ENCODE measurements at places on chromosomes 6 and 20.

DNA sequence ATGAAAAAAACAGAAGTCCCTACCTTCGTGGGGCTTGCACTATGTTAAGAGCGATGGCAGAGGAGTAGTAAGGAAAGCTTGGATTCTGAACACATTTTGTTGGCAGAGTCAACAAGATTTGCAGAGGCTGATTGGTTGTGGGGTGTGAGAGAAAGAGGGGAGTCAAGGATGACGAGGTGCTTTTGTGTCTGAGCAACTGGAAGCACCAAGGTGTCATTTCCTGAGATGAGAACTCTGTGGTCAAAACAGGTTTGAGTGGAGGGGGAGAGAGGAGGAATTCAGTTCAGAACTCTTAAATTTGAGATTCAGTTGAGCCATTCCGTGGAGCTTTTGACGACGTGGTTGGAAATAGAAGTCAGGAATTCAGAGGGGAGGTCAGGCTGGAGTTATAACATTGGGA is 3.5 kb downstream of the OCSTAMP start:
- no peak for DNase-seq

DNA sequence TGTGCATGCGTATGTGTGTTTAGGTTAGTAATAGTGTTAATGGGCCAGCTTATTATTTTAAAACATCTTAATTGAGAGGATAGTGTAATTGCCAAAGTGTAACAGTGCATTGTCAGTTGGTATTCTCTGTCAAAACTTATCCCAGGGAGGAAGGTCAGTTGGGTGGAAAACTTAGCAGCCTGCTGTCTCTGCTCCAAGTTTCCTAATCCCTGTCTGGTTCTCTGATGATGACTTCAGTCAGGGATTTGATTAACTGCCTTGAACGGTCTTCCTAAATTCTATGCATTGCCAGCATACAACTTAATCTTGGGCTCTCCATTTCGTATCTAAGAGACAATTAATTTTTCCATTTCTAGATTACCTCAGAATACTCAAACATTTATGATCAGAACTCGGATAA is 51.1 kb downstream of the L3MBTL3 start:
- no peak for DNase-seq

DNA sequence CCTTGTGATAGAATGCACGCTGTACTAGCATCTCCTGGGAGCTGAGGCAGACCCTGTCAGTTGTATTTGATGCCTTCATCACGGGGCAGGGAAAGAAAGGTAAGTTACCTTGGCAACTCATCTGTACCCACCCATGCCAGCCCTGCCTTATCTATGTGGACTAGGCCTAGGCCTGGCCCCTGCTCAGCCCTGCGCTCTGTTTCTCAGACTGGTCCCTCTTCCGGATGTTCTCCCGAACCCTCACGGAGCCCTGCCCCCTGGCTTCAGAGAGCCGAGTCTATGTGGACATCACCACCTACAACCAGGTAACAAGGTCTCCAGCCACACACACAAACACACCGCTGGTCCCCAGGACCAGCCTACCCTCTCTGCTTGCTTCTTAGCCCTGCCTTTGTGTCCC is 4.2 kb downstream of the PIGT start:
- DNase-seq: no peak

DNA sequence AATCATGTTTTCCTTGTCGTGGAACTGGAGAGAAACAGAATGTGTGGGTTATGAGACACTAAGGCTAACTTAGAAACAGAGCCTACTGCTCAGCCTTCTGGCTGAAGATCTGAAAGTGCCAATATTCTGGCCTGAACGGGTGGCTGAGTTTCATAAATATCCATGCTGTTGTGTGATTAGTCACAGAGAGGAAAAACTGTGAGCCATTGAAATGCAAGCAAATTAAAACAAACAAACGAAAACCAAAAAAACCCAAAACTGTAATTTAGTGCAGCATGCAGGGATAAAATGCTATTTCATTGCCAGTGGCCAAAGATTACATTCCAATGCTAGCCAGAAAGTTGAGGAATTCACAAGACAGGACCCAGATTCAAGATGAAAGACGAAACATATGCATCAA is 315.1 kb downstream of the UBE3D start:
- DNase-seq: no peak

- no peak for DNase-seq
These were observed 27.3 kb downstream of the RRBP1 start for GRCh38 chr20:17654649-17655285.

- DNase-seq: no peak
These were observed 52.6 kb downstream of the COL11A2 start for GRCh38 chr6:33139596-33140206.

DNA sequence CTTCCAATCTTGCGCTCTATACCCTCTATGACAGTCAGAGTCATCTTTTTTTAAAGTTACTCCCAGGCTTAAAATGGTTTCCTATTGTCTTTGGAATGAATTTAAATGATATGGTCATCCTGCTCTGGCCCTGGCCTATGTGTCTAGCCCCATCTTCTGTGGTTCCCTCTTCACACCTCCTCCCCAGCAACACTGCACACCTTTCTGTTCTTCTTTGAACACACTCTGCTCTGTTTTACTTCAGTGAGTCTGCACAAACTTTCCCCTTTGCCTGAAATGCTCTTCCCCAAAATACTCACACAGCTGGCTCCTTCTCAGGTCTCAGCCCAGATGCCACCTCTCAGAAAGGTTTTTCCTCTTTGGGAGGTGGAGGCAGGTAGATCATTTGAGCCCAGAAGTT is 132.7 kb downstream of the FYN start:
- no peak for DNase-seq

DNA sequence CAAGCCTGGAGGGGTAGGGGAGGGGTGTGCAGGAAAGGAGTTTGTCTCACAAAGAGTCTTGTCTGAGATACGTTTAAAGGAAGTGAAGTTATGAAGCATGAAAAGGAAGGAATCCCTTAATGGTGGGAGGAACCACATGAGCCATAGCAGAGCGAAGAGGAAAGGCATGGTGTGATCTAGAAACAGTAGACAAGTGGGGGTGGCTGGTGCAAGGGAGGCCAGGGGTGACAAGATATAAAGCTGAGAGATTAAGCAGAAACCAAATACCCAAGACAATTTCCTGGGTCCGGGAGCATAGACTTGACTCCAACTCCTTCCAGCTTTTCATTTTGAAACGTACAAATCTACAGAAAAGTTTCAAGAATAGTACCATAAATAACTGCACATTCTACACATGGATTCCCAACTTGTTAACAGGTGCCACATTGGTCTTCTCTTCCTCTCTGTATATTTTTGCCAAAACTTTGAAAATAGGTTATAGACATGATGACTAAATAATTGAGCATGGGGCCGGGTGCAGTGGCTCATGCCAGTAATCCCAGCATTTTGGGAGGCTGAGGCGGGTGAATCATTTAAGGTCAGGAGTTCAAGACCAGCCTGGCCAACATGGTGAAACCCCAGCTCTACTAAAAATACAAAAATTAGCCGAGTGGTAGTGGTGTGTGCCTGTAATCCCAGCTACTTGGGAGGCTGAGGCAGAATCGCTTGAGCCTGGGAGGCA is 211.6 kb downstream of the SLC24A3 start:
- DNase-seq: no peak

GRCh38 chr20:45905505-45906079 is 6.4 kb downstream of the PLTP start:
- DNase-seq: no peak

DNA sequence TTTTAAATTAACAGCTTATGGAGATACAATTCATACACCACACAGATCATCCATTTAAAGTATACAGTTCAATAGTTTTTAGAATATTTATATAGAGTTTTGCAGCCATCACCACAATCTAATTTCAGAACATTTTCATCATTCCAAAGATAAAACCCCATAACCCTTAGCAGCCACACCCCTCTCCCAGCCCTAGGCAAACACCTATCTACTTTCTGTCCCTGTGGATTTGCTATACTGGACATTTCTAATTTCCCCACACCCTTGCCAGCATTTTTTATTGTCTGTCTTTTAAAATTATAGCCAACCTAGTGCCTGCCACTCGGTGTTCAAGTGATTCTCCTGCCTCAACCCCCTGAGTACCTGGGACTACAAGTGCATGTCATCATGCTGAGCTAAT is 23.0 kb upstream of the AKAP7 start:
- DNase-seq: no peak

GRCh38 chr20:36491901-36492617 is 49.3 kb upstream of the MYL9 start:
- no peak for DNase-seq

DNA sequence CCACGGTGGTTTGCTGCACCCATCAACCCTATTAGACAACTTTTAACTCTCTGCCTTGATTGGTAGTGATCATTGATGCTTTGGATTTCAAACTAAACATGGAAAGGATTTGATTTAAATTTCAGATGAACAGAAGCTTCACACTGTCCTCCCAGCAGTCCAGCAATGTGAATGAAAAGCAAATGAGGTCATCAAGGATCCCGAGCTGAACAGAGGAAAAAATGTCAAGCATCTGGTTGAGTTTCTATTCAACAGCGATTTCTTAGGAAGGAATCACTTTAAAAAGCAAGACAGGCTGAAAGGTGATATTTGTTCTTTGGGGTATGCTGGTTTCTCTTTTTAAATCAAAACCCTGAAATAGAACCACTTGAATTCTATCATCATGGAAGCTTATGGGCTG is 10.6 kb upstream of the SAMD3 start:
- no peak for DNase-seq

DNA sequence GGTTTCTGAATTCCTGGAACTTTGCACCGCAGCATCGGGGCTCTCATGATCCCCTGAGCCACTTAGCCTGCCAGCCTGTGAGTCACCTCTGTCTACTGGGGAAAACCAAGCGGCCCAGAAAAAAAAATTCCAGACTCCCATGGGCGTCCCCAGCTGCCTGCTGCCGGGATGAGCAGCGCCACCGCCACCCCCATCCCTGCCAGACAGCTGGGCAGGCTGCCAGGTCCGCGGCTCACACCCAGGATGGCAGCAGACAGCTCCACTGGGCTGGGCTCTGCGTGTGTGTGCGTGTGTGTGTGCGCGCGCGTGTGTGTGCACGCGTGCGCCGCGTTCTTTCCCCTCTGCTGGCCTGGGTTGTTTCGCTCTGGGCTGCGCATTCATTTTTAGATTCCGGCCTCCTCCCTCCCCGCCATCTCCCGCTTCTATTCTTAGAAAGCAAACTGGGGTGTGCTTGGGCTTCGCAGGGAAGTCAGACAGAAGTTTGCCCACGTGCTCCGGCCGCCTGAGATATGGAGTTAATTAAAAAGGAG is 38.9 kb upstream of the PMEPA1 start:
- DNase-seq: no peak

- no peak for DNase-seq
These were observed 309.1 kb downstream of the LMBRD1 start for GRCh38 chr6:69487688-69488087.

GRCh38 chr6:43947860-43948259 is 177.8 kb downstream of the VEGFA start:
- no peak for DNase-seq

DNA sequence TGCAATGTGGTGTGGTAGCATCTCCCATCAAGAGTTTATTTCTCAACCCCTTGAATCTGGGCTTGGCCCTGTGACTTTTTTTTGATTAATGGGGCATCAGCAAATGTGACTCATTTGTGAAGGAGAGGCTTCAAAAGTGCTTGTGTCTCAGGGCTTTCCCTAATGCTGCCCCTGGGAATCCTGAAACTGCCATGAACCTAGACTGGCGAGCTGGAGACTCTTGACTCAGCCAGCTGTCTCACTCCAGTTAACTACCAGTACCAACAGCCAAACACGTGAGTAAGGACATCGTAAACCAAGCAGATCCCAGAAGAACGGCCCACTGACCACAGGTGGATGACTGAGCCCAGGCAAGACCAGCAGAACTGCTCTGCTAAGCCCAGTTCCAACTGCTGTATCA is 72.8 kb upstream of the ADTRP start:
- DNase-seq: no peak

- no peak for DNase-seq
These were observed 3.8 kb downstream of the RIN2 start for GRCh38 chr20:19761841-19762240.

DNA sequence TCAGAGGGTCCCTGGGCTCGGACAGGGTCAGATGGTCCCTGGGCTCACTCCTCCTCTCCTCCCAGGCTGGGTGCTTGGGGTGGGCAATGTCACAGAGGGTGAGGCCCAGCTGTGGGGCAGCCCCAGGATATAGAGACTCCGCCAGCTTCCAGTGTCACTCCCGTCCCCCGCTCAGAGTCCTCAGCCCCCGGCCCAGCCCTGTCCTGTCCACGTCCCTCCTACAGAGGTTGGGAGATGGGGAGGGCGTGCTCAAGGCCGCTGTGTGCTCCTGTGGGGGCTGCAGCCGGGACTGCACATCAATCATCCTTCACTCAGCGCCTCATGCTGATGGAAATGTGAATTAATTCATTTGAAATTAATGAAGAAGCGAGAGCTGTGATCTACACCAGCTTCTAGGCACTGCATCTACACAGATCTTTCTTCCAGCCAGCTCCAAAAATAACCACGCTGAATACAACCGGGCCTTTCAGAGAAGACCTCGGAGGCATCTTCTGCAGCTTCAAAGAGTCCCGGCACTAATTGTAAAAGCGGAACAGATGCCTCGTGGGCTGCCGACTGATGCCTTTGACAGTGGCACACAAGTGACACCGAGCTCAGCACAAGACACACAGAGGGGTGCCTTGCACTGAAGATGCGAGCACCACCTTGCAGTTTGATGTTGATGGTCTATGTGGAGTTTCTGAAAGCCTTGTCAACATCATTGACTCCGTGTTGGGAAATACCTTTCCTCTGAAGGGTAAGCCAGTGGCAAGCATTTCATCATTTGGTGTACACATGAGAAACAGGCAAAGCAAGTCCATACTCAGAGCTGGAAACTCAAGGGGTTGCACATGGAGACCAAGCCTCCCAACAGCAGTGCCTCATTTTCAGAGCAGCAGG is 39.3 kb downstream of the DACT2 start:
- no peak for DNase-seq

- no peak for DNase-seq
These were observed 201.9 kb downstream of the MOXD1 start for GRCh38 chr6:132199343-132199742.

GRCh38 chr6:89494131-89494793 is 61.3 kb downstream of the ANKRD6 start:
- no peak for DNase-seq

GRCh38 chr6:101226677-101227135 is 166.8 kb upstream of the GRIK2 start:
- no peak for DNase-seq

DNA sequence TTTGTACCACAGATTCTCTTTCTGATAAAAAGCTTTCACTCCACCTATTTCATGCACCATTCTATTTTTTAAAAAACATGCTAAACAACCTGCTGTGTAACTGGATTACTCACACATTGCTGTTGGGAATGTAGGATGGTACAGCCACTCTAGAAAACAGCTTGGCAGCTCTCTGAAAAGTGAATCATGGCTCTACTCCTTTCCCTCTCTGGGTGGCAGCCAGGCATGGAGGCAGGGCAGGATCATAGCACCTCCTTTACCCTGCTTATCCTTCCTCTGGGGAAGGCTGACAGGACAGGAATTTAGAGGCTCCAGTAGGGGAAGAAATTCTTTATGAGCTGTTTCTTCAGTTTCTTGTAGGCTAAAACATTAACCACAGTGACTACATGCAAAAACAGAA is 6.7 kb upstream of the VNN2 start:
- no peak for DNase-seq

- DNase-seq: no peak
These were observed 43.9 kb downstream of the INSM1 start for GRCh38 chr20:20411836-20412235.

GRCh38 chr6:133855991-133856370 is 32.9 kb upstream of the TCF21 start:
- no peak for DNase-seq

Measured in NCI-H1436 treated with DMSO at 0.1 percent for 48 hours (cell line).